Fibroblast of lung (primary cell): ENCODE measurements at places on chromosomes 11 and 22. TPM values are rescaled to one million over a fixed set of nuclear protein-coding genes. Genes with fewer than 3 reads are reported as not detected.
A peak's percentile ranks its signal among the peaks of the same experiment; 100 is the strongest.

DNA sequence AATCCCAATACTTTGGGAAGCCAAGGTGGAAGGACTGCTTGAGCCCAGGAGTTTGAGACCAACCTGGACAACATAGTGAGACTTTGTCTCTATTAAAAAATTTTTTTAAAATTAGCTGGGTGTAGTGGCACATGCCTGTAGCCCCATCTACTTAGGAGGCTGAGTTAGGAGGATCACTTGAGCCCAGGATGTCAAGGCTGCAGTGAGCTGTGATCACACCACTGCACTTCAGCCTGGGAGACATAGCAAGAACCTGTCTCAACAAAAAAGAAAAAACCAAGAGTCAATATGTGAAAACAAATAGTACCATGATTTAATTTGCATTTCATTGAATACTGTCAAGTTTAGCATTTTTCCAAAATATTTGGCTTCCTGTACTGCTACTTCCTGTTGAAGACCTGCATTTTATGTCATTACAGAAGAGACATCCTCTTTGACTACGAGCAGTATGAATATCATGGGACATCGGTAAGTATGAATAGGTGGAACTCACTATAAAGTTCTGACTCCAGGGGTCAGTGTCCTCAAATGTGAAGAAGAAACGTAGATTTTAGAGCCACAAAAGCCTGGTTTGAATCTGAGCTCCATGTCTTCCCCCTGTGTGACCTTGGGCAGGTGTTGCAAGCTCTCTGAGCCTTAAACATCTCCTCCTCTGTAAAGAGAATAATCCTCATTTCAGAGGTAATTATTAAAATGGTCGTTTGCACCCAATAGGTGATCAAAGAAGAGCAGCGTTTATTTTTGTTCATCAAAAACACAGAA, 16.0 kb downstream of the CDC45 start:
- peak; percentile 57 for DNase-seq

- DNase-seq: no peak
Measured at GRCh38 chr11:72234514-72234830, 9.5 kb downstream of the PHOX2A start.

- no peak for DNase-seq
Measured at GRCh38 chr11:764322-765024, 12.8 kb downstream of the GATD1 start.

- no peak for DNase-seq
Measured at GRCh38 chr11:6813656-6814055, 14.2 kb upstream of the OR6A2 start.

DNA sequence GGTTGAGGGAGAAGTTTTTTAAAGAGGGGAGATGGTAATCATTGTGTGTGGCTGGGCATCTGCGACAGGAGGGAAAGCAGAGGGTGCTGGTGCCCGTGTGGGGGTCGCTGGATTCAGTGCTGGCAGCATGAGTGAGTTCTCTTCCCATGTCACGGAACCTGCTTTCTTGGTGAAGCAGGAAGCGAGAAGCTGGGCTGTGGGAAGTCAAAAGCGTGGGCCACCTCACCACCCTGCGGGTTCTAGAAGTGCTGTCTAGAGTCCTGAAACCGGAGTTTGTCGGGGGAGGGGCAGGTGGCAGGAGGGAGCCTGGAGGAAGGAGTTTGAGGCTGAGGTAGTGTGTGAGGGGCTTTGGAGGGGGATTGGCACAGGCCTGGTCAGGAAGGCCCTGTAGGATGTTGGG, 14.2 kb downstream of the SART1 start:
- no peak for DNase-seq

- no peak for DNase-seq
Measured at GRCh38 chr11:117979481-117980211, 6.5 kb upstream of the IL10RA start.

- DNase-seq: no peak
Measured at GRCh38 chr11:7651140-7651551, 22.2 kb downstream of the CYB5R2 start.

GRCh38 chr11:27253224-27253623, 109.8 kb downstream of the CCDC34 start:
- peak; percentile 40 for DNase-seq

The RIMBP3C gene
- 0.02 and 0.03 TPM in 2 replicates for polyA plus RNA-seq

The MAFF gene
- 8.8 and 18.5 TPM in 2 replicates for polyA plus RNA-seq

The ART1 gene
- polyA plus RNA-seq: not detected in 2 replicates
